Ammon's horn (tissue), 1 donor: ENCODE measurements at places on chromosomes 5 and 9.

GRCh38 chr5:148386041-148386440, 2.3 kb downstream of the FBXO38 start:
- no peak for DNase-seq

- DNase-seq: peak; percentile 53
These were observed 87.0 kb downstream of the ZNF618 start for GRCh38 chr9:113963017-113963620.

DNA sequence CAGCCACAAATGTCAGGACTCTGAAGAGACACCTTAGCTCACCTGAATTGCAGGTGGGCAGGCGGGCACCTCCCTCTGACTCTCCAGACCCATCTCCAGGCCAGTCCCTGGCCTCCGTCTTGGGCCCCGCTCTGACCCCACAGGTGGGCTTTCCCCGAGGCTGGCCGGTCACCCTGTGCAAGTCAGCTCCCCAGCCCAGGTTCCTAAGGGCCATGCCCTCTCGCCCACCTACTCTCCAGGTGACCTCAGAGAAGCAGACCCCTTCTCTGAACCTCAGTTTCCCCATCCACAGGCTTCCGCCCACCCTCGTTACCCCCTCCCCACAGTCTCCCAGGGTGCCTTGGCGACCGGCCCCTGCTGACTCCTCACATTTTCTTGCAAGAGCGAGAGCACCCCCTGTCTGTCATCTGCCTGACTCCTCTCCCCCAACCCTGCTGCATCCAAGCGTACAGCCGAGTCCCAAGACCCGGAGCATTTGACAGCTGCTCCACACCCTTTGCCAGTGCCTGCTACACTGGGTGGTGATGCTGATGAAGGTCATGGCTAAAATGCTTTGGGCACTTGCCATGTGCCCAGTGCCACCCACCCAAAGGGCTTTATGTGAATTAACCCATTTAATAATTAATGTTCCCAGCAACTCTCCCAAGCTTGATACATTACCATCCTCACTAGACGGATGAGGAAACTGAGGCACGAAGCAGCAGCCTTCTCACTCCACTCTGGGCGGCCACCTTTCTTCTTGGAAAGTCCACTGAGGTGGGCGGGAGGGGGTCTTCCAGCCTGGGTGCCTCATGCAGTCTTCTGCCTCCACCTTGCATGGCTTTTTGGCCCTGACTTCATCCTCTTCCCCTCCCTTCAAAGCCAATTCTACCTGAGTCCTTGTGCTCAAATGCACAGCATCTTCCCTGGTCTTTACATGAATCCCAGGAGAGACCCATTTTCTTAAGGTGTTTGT, 51.1 kb upstream of the ORM1 start:
- DNase-seq: peak; percentile 66

- DNase-seq: peak; percentile 14
These were observed 608.9 kb downstream of the IRX1 start for GRCh38 chr5:4204276-4205141.

DNA sequence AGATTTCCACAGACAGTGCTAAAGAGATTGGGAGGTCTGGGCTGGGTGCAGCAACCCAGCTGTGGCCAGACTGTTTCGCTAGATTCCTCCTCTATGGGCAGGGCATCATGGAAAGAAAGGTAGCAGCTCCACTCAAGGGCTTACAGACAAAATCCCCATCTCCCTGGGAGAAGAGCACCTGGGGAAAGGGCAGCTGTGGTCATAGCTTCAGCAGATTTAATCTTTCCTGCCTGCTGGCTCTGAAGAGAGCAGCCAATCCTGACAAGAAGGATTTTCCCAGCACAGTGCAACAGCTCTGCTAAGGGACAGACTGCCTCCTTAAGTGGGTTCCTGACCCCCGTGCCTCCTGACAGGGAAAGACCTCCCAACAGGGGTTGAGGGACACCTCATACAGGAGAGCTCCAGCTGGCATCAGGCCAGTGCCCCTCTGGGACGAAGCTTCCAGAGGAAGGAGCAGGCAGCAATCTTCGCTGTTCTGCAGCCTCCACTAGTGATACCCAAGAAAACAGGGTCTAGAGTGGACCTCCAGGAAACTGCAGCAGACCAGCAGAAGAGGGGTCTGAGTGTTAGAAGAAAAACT, 1379.3 kb upstream of the ACO1 start:
- DNase-seq: no peak

GRCh38 chr9:79292731-79293280, 279.0 kb upstream of the TLE4 start:
- DNase-seq: no peak

GRCh38 chr9:77807281-77807683, 159.2 kb upstream of the GNA14 start:
- DNase-seq: no peak

DNA sequence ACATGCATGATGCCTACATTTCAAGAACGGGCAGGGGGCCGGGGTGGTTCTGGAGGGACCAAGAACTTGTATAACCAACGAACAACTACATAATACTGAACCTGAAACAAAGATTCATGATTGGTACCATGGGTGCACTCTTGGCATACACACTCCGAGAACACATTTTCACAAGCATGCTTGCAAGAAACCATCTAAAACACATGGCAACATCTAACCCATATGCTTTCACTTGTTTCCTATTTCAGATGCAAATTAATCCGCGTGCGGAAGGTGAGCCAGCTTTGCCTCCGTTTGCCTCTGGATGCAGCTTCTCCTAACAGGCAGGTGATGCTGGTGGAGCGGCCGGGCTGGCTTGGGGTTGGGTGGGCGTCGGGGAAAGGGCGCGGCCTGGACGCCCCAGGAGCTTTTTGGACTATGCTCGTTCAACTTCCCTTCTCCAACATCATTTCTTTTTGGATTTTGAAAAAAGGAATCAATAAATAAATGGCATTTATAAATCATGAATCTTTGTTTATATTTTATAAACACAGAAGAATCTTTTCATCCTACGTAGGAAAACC, 12.5 kb upstream of the SEC16A start:
- no peak for DNase-seq

DNA sequence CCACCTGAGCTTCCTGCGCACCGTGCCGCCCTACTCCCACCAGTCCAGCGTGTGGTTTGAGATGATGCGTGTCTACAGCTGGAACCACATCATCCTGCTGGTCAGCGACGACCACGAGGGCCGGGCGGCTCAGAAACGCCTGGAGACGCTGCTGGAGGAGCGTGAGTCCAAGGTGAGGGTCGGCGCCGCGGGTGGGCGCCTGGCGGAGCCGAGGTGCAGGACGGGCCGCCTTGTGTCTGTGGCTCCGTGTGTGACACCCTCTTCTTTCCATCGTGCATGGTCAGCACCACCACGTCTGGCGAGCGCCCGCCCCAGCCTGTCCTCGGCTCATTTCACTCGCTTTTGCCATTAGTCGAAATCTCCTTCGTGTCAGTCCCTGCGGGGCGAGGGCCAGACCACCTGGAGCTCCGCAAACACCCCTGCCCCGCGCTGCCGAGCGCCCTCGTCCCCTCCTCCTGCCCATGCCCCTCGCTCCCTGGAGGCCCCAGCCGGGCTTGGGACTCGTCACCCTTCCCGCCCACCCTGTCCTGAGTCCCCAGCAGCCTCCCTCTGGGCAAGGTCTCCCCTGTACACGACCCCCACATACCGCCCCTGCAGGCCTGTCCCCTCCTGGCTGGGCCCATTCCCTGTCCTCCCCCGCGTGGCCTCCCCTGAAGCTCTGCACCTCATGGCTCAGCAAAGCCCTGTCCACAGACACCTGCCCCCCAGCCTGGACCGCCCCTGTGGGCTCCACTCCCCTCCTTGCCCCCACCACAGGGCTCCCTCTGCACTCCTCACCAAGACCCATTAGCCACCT, 7.0 kb downstream of the GRIN1 start:
- DNase-seq: no peak

GRCh38 chr9:928363-929042, 48.0 kb upstream of the DMRT3 start:
- DNase-seq: no peak

DNA sequence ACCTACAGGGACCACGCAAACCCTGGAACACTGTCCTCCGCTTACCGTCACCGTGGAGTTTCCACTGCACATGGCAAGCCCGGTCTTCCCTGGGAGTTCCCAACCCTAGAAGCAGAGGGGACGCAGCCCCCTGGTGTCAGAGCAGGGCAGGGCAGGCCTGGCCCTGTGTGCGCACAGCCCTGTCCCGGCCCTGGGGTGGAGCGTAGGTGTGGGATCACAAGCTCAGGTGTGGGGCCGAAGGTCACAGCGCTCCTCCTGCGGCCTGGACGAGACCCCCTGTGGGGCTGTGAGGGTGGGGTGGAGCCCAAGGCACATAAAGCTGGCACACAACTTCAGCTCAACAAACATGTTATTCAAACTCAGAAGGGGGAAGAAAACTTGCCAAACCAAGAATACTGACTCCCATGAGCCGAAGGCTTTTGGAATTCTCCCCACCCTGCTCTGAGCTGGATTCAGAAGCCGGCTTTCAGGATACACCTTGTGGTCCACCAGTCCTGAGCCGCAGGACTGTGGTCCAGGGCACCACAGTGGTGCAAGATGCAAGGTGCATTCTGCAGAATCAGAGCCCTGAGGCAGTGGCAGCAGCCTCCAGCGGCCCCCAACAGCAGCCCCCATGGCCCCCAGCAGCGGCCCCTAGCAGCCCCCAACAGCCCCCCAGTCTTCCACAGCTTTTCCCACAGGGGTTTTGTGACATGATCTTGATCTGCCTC, 11.8 kb upstream of the EXOC3 start:
- no peak for DNase-seq

DNA sequence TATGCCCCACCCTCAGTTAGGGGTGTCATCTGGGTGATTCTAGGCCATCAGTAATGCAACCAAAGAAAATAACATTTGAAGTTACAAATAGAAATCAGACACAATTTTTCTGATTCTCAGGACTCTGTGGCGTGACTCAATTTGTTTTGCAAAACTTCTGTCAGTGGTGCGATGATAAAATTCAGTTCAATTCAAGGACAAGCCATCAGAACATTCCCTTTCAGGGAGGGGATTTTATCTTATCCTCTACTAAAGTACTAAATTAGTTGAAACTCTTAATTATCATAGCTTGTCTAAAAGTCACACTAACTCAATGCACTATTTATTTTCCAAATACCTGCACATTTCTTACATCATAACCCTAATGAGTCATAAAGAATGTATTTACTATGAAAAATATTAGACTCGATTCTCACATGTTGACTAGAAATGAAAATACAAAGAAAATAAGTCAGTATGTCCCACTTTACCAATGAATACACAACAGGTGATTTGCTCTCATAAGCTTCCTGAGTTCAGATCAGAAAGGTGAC, 28.2 kb downstream of the HTR4 start:
- DNase-seq: no peak

- DNase-seq: peak; percentile 18
These were observed 109.5 kb downstream of the GADD45G start for GRCh38 chr9:89714321-89714720.
